K562 (cell line): ENCODE measurements at places on chromosomes 11 and 22.
A peak's percentile ranks its signal among the peaks of the same experiment; 100 is the strongest.

GRCh38 chr11:115238791-115239190 is 265.4 kb downstream of the CADM1 start:
- DNase-seq: no peak

GRCh38 chr11:47589977-47590861 is 3.7 kb downstream of the FAM180B start:
- DNase-seq: no peak

DNA sequence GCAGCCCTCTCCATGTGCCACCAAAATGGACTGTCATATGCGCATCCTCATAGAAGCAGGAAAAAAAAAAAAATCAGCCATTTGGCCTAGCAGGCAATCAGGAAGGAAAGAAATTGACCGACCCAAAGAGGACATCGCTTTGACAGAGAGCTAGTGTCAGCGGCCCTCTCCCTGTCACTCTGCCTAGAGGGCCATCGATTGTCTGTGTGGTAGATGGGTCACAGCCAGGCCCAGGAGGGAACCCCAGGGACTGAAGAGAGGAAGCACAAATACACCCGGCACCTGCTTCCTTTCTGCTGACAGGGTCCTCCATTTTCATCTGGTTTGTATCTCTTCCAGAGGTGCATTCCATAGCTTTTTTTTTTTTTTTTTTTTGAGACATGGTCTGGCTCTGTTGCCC is 21.8 kb downstream of the VPS37C start:
- no peak for DNase-seq

- peak; percentile 97 for DNase-seq
Observed at GRCh38 chr11:66045177-66045639, 3.8 kb downstream of the GAL3ST3 start.

DNA sequence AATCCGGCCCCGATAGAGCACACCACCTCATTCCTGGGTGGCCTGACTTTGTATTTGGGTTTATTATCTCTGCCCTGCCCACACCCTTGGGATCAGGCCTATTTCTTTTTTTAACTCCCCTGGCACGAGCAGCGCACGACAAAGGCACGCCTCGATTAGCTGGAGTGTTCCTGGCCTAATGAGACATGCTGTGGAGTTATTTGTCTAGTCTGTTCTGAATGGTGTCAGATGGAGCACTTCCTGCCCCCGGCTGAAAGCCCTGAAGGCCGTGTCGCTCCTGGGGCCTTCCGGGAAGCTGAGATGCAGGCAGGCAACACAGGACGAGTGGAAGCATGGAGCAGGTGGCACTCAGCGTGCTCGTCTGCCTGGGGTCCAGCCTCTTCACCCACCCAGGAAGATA is 47.1 kb downstream of the LARGE1 start:
- DNase-seq: no peak

GRCh38 chr22:26648011-26648497 is 9.3 kb upstream of the MIAT start:
- no peak for DNase-seq

DNA sequence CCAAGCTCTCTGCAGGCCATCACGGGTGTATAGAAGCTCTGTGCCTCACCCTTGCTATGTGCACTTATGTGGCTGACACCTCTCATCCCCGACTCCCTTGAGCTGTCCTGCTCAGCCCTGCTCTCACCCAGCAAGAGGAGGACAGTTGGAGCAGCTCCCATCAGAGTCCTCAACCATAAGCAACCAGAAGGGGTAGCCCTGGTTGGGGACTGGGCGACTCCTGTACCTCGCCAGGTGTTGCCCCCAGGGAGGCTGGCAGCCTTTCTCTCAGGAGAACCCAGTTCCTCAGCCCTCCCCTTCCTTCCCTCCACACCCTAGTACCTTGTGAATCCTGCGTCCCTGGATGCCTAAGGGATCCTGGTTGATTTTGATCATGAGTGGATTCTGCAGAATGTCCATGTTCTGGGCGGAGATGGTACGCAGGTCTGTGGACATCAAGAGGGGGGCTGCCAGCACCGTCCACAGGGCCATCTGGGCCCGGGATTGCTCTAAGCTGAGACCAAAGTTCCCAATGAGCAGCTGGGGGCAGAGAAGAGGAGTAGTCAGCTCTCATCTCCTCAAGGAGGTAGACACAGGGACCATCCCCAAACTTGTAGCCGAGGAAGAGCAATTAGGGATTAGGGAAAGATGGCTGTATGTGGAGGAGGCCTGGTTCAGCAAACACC is 8.0 kb downstream of the NAGA start:
- DNase-seq: no peak

DNA sequence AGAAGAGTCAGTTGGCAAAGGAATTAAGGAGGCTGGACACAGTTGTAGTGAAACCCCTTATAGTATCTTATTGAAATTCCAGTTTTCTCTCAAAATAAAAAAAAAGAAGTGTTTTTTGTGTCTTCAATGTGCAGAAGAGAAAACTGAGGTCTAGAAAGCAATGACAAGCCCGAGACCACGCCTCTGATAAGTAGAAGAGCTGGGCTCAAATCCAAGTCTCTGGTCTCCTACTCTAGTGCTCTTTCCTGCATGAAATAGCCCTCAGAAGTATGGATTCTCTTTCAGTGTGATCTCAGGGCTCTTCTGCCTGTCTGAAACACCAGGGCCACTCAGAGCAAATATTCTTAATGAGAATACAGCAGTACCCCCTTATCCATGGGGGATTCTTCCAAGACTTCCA is 200.9 kb downstream of the KIF18A start:
- no peak for DNase-seq

DNA sequence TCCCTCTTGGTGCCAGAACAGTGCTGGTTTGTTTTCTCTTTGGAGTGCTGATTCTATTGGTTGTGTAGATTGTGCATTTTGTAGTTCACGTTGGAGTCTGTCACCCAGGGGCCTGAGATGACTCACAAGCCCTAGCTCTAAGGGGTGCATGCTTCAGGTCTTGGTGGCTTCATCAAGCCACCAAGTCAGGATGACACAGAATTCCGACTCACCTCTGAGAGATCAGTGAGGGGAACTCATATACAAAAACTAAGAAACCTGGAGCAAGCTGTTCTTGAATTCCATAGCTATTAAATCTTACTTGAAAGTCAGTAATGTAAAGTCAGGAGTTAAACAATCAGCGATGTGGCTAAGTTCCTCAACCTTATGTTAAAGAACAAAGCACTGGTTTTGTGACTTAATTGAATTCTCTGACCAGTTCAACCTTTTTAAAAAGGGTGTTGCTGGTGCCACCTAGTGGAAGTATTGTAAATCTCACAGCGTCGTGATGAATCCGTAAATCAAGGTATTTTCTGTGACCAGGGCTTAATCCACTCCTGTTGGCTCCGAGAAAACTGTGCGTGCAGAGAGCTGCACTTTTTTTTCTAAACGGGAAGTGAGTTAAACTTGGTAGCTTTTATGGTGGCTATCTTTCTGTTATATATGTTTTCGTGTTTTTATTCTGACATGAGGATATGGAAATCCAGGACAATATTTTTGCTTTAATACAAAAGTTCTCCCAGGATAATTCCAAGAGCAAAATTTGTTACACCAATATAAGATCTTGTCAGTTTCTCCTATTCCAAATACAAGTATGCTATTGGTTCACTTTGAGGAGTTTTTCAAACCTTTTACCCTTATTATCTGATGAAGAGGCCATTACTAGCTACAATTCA is 14.6 kb downstream of the MMP13 start:
- DNase-seq: peak; percentile 55

DNA sequence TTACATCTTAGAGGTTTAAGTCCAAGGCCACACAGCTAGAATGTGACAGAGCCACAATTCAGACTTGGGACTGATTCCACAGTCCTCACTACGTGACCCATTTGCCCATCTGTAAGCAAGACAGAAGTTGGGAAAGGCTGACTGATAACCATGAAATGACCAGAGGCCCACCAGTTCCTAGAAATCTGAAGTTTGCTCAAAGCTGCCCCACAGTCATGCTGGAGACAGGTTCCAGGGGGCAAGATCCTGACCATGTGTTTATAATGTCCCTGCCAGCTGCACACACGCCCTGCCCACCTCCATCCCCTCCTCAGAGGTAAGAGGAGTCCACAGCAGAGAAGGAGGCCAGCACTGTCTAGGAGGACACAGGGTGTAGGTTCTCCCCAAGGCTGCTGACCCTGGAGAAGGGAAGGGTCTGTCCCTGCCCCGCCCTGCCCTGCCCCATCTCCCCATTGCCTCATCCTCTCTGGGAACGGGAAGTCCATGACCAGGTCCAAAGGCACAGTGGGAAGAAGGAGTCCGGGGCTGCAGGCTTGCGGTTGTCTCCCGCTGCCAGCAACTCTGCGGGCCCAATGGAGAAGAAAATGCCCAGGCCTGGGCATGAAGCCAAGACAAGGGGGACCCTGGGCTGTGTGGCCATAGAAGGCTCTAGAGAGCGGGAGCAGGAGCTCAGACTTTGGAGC is 11.9 kb upstream of the OAF start:
- no peak for DNase-seq

DNA sequence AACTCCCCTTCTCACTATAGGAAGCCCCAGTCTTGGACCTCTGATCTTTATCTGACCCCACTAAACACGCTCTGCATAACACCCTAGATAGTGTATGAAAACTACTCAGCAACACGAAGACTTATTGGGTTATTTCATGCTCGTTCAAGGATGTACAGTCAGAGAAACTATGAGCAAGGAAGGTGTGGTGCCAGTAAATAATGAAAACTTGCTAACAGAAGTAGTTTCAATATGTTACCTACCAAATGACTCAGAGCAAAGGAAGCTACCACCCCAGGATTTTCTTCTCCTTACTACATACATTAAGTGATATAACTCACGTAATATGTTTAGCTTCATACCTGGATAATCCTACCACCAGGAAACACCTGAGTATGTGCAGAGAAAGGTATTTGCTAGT is 25.9 kb upstream of the LYVE1 start:
- no peak for DNase-seq

- no peak for DNase-seq
Observed at GRCh38 chr22:41238570-41239442, 1.9 kb downstream of the CHADL start.

GRCh38 chr11:19164230-19164855 is 37.4 kb downstream of the CSRP3 start:
- DNase-seq: no peak

- no peak for DNase-seq
Observed at GRCh38 chr22:26751217-26751616, 93.8 kb downstream of the MIAT start.

DNA sequence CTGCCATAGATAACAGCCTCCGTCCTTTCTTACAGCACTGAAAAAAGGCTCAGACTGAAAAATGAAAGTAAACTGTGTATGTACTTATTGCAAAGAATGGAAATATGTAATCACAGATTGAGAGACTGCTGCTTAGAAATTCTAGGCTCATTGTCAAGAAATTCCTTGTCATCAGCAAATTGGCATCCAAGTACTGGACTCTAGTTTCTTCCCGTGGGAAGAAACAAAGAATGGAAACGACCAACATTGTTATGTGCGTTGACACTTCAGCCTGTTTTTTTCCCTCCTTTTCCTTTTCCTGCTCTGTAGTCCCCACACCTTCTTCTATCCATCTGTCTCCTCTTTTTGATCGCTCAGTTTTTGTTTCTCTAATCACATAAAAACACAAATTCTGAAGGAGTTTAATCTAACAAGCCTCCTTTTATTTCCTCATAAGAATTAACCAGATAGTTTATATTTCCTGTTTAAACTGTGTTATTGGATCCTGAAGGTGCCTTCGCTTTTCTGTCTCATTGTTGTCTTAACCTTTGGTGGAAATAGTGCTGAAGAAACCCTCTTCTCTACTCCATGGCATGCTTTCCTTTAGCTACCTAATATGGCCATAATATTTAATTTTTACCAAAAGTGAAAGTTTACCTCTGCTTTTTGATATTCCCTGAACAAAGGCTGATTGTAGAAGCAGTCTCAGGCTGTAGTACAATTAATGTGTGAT is 20.0 kb upstream of the CASP12 start:
- no peak for DNase-seq

DNA sequence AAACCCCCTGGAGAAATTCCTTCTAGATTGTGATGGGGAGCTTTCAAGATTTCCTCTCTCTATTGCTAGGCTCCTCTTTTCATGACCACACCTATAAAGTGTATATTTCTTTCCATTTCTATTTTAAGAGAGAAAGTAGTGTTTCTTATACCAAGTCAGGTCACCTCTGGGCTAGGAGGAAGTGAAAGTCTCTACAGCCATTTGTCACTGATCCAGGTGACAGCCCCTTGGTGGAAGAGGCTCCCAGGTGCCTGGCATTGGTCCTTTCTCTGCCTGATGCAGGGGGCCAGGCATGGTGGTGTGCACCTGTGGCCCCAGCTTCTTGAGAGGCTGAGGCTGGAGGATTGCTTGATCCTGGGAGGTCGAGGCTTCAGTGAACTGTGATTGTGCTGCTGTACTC is 64.7 kb downstream of the DHCR7 start:
- DNase-seq: no peak

DNA sequence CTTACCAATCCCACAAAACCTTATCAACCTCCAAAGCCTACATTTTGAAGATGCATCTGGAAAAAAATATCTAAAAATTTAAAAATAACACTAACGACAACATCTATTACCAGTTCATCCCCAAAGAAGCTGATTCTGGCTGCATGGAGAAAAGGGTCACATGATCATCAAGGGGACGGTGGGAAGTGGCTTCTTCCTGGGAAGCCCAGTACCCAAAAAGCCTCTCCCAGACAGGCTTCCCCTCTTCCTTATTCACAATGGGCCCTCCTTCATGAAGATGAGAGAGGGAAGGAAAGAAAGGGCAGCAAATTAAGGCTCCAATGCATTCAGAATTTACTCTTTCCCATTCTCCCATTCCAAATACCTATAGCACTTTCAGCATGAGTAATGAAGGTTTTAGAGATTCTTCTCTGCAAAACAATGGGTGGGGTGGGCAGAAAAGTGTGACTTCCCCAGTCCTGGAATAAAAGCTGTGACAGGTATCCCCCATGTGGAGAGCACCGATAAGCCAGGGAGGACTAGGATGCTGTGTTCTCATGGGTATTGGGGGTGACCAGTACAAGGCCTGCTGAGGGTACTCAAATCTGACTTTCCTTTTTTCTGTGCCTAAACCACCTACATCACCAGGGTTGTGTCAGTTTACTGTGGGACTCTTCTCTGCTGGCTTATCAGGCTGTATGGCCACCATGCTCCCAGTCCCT is 88.2 kb downstream of the SIK3 start:
- DNase-seq: no peak

GRCh38 chr22:24440718-24441405 is 13.5 kb downstream of the ADORA2A start:
- no peak for DNase-seq
